Left ventricle myocardium inferior (tissue), 1 donor: ENCODE measurements at places on chromosomes 2 and 18. TPM values are rescaled to one million over a fixed set of nuclear protein-coding genes. Genes with fewer than 3 reads are reported as not detected.
A peak's percentile ranks its signal among the peaks of the same experiment; 100 is the strongest.

GRCh38 chr2:162243715-162244114, 470 bp upstream of the FAP start:
- DNase-seq: no peak

- no peak for DNase-seq
Measured at GRCh38 chr2:196145256-196145655, 26.1 kb downstream of the STK17B start.

GRCh38 chr2:237614151-237614720, 13.2 kb upstream of the LRRFIP1 start:
- DNase-seq: no peak

DNA sequence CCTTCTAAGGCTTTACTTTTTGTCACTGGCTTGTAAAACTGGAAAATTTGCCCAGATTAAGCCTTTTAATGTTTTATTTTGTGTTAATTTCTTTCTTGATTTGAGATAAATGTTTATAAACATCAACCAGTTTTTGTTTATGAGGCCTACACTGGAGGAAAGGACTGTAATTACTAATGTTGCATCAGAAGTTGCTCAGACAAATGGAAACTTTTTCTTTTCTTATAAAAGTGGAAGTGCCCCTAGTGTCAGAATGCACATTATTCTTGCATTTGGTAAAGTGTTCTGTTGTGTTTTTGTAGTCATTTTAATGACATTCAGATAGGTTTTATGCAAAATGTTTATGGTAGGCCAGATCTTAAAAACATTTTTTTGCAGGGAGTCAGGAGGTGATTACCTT, 25.3 kb downstream of the LCLAT1 start:
- DNase-seq: no peak

- DNase-seq: no peak
Measured at GRCh38 chr18:63197246-63197869, 122.2 kb downstream of the BCL2 start.

- no peak for DNase-seq
Measured at GRCh38 chr18:80140455-80140985, 31.5 kb downstream of the ADNP2 start.

GRCh38 chr18:35512761-35513160, 15.0 kb upstream of the INO80C start:
- no peak for DNase-seq

DNA sequence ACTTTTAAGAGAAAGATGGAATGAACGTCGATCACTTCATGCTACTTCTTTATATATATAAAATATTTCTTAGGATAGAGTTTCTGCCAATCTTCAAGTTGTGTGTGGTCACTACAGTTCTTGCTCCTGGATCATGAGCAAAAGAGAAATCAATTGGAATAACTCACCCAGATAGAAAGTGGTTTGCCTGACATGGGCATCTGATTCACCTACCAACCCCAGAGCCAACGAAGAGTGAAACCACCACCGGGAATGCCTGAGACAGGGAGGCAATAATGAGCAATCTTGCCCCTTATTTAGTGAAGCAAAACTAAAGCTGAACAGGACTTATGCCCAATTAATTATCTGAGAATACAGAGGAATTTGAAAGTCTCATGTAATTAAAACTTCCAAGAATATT, 250.2 kb upstream of the REG3G start:
- no peak for DNase-seq

GRCh38 chr2:65786007-65786717, 353.8 kb upstream of the SPRED2 start:
- DNase-seq: no peak

- no peak for DNase-seq
Measured at GRCh38 chr2:40556739-40557138, 104.8 kb upstream of the SLC8A1 start.

DNA sequence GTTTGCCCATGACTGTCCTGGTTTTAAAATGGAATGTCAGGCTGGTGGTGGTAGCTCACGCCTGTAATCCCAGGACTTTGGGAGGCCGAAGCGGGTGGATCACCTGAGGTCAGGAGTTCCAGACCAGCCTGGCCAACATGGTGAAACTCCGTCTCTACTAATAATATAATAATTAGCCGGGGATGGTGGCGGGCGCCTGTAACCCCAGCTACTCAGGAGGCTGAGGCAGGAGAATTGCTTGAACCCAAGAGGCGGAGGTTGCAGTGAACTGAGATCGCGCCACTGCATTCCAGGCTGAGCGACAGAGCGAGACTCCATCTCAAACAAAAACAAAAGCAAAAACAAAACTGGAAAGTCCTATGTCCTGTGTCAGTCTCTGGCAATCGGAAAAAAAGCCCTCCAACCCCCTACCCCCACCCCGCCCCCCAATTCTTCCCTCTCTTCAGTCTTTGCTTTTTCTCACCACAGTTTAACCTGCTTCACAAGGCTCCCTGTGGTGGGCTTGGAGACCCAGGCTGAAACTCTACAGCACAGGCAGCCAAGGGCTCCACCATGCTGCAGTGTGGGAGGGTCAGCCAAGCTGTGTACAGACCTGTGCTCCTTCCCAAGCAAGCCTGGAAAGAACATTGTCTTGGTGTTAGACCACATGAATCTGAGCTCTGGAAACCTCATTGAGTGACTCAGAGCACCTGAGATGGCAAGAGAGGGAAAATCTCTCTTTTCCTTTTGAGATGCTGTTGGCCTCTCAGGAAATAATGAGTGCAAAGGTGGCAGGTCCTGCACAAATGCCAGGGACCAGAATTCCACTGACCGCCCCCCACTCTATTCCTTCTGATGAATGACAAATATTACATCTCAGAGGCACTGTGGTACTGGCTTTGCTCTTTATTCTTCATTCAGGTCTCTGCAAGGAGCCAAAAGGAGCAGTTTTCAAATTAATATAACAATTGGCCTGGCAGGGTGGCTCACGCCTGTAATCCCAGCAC, 16.7 kb downstream of the MYCN start:
- DNase-seq: no peak

DNA sequence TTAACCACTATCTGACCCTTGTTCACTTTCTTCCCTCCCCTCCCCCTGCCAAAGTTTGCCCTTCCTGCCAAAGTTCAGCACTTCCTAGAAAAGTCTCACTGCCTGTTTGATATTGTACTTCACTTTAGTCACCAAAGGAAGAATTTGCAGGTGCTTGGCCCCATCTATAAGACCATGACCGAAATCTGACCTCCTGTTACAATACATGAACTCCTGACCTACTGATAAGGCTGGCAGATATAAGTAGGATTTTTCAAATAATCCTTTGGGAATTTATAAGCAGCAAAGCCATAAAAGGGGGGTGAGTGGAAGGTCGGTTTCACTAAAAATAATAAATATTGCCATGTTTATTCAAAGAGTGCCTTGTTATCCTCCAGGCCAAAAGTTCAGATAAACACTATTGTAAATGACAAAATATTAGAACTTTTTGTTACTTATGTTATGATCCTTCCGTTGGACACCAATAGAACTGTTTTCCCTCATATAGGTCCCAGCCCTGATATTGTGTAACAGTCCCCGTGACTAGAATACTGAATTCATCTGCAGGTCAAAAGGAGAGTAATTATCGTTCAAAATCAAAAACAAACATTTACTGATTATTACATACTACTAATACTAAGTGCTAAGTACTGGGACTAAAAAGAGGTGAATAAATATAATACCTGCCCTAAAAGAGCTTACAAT, 277.6 kb downstream of the EXOC6B start:
- DNase-seq: no peak

DNA sequence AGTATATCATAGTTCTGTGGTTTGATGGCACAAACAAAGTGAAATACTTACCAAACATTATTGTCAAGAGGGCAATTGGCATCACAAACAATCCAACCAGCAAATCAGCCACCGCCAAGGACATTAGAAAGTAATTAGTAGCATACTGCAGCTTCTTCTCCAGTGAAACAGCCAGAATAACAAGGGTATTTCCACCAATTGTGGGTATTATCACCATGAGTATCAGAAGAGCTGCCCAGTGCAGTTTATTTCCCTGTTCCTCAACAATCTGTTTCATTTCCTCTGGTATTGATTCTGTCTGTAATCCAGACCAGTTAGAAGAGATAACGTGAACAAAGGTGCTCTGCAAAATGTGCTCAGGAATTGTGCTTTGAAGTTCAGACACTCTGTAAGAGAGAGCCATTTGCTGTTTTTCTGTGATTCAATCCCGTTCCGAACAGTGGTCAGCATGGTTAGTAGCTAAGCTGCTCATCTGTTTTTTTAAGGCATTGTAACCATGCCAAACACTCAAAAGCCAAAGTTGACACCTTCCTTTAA, 1.4 kb downstream of the HTR2B start:
- DNase-seq: no peak

DNA sequence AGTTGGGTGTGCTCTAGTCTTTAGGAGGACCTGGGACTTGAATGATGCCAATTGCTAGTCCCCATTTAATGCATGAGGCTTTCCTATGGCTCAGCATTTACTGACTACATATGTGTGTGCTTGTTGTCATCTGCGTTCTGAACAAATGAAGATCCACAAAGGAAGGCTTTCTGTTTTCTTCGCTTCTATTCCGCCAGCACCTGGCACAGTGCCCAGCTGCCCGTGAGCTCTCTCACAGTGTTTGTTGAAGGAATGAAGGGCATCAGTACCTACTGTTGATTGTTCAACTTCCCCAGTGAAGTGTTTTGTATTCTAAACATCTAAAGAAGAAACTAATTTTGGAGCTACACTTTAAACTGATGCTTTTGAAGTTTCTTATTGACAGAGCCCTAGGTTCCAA, 122.4 kb upstream of the LINC00305 start:
- DNase-seq: no peak

GRCh38 chr2:216653093-216653799, 20.0 kb downstream of the IGFBP2 start:
- no peak for DNase-seq

GRCh38 chr2:126907671-126908070, 9.0 kb downstream of the TEX51 start:
- DNase-seq: no peak

DNA sequence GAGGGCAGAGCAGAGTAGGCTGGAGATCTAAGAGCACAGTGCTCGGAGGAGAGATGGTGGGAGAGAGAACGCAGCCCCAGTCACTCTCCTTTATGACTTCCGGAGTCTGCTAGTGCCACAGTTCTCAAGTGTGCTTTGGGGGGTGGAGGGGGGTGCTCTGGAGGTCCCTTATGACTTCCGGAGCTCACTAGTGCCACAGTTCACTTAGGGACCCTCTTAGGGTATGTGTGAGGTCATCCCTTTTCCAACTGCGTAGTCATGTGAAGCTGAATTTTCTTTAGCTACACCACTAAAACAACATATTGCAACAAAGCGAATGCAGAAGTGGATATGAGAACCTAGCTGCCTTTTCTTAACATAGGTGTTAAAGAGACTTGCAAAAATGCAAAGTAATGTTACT, 153.7 kb upstream of the KCTD1 start:
- no peak for DNase-seq

DNA sequence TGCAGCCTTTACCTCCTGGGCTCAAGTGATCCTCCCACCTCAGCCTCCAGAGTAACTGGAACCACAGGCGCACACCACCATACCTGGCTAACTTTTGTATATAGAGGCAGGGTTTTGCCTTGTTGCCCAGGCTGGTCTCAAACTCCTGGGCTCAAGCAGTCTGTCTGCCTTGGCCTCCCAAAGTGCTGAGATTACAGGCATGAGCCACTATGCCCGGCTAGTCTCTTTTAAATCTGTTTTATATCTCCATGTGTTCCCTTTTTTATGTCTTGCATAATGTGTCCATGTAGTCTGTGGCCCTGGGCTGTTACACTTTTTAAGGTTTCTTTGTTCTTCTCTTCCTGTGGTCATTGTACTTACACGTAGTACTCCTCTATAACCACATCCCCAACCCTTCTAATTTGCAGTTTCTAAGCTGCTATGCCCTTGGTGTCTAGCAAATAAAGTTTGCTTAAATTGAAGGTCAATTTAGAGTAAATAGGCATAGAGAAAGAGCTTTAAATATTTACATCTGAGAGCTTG, 168.2 kb downstream of the MCFD2 start:
- DNase-seq: no peak

- no peak for DNase-seq
Measured at GRCh38 chr2:225100269-225100668, 58.0 kb upstream of the DOCK10 start.

DNA sequence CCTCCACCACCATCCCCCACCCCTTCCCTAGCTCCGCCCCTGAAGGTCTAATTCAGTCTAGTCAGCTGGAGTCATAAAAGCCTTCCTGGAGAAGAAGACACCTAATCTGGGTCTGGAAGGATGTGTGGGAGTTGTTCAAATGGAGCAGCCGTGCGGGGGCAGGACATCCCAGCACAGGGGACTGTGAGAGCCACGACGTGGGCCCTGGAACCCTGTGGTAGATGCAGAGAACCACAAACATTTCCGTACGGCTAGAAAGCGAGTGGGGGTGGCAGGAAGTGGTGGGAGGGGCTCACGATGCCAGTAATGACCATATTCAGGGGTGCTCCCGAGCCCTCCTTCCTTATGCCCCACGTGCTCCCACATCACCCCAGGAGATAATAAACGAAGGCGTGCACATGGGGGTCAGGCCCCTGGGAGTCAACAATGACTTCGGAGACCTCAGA, 20.9 kb upstream of the COL6A3 start:
- no peak for DNase-seq

- no peak for DNase-seq
Measured at GRCh38 chr18:56873441-56874140, 222.4 kb downstream of the WDR7 start.

DNA sequence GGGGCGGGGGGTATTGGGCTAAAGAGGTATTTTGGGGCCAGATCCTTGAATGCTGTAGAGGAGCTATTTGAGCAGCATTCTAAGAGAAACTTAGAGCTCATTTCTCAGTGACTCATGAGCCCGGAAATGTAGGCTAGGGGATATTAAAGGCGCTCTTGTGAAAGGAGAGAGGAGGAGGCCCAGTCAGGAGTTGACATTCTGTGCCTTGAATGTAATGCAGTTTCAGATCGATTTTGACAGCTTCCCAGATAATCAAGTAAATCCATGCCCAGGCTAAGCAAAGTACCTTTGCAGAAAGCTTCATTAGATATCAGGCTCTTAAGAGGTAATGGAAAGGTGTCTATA, 1.5 kb downstream of the CAB39 start:
- no peak for DNase-seq

GRCh38 chr2:16425462-16426336, 239.9 kb downstream of the CYRIA start:
- DNase-seq: peak; percentile 22

SKA1 gene
- 0.44 TPM for total RNA-seq

CROCC2 gene
- total RNA-seq: not detected

HNRNPA3 gene
- 73.2 TPM for total RNA-seq

FOXI3 gene
- total RNA-seq: not detected

CRYGC gene
- total RNA-seq: not detected

SESTD1 gene
- 33.7 TPM for total RNA-seq

CSRNP3 gene
- total RNA-seq: 4.0 TPM

MAP3K19 gene
- total RNA-seq: not detected

GCKR gene
- not detected for total RNA-seq

TEKT4 gene
- not detected for total RNA-seq

SP140 gene
- total RNA-seq: 1.3 TPM

PIEZO2 gene
- 0.33 TPM for total RNA-seq

PTPN18 gene
- total RNA-seq: 13.9 TPM

ANKRD53 gene
- 0.33 TPM for total RNA-seq

VSNL1 gene
- total RNA-seq: 15.8 TPM
